Stimulated activated CD4-positive, alpha-beta T cell treated with anti-CD3 and anti-CD28 coated beads, TNF-alpha, amount 100 ng/mL, for 1 hour (primary cell): ENCODE measurements at places on chromosomes 12 and 14.

- no peak for DNase-seq
Observed at GRCh38 chr12:27462851-27463250, 16.3 kb downstream of the SMCO2 start.

- DNase-seq, result no peak
Observed at GRCh38 chr12:51522696-51523095, 68.3 kb upstream of the SCN8A start.

GRCh38 chr12:92036771-92037453, 108.7 kb downstream of the BTG1 start:
- no peak for DNase-seq

DNA sequence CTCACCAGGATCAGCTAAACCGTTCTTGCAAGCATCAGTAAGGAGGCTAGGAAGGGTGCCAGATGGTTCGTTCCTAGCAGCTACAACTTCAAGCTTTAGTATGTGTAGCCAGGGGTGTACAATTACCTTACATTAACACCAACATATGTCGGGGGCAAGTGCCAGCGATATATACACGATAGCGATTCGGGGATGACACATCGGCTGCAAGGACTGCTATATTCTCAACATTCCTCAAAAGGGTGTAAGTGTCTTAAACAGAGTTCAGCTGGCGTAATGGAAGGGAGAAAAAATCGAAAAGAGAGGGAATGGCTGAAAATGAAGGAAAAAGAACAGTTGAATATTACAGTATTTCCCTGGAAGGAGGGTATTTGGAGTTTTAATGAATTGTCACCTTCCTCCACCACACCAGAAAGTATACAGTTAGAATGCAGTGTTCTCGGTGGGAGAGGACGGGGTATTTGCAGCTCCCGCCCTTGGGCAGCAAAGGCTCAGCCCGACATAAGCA, 545 bp downstream of the LIMA1 start:
- DNase-seq, result no peak

GRCh38 chr14:53793790-53794505, 162.7 kb downstream of the BMP4 start:
- DNase-seq, result no peak
